ENCODE measurements at places on chromosomes 11 and 22.

DNA sequence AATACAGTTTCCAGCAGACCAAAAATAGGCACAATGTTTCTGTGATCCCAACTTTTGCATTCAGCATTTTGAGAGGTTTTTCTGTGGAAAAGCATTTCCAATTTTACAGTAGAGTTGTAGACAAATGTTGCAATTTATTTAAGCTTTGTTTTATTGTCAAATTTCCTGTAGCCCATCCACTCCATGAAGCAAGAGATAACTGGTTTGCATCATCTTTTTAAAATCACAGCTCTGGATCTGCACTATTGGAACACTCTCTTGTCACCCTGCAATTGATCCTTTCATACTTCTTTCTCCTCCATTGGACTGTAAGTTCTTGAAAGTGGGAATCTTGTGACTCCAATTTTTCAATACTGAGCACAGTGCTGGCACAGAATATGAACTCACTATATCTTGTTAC is 86.0 kb downstream of the MAML2 start:
- DNase-seq = no peak

DNA sequence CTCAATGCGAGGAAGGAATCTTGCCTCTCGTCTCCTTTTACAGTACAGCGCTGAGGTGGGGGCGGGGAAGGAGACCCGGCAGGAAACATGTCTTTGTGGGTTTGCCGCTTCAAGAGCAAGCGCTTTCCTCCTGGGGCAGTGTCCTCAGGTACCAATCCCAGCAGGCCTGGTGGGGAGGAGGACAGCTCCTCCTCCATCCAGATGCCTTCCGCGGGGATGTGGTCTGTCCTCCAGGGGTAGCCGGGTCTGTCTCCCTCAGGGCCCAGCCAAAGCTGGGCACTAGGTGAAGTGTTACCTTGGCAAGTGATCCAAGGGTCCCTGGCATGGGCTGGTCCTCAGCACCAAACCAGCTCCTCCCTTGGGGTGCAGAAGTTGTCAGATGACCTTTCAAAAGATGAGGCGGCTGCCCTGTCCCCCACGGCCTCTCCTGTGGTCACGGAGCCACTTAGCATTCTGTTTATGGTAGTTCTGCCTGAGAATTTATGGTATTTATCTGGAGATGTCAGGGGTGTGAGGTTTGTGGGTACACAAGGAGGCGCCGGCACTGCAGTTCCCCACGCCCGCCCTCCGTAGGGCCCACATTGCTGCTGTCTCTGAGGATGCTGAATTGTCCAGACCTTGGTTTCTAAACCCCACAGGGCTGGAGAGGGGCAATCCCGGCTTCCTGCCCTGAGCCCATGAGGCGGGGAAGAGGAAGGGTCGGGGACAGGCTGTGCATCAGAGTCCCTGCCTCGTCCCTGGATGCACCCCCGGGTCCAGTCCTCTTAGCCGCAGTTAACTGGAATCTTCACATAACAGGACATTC is 93.5 kb upstream of the ANO1 start:
- DNase-seq = no peak

- no peak for DNase-seq
Measured at GRCh38 chr11:126385991-126386728, 30.7 kb downstream of the ST3GAL4 start.

- no peak for DNase-seq
Measured at GRCh38 chr11:66336234-66337102, at the start of gene RIN1. RIN1 (minus strand) TSS chr11:66336434; CDS start chr11:66336402, 32 bp downstream.

- no peak for DNase-seq
Measured at GRCh38 chr22:42920101-42920820, 63.2 kb upstream of the ARFGAP3 start.

DNA sequence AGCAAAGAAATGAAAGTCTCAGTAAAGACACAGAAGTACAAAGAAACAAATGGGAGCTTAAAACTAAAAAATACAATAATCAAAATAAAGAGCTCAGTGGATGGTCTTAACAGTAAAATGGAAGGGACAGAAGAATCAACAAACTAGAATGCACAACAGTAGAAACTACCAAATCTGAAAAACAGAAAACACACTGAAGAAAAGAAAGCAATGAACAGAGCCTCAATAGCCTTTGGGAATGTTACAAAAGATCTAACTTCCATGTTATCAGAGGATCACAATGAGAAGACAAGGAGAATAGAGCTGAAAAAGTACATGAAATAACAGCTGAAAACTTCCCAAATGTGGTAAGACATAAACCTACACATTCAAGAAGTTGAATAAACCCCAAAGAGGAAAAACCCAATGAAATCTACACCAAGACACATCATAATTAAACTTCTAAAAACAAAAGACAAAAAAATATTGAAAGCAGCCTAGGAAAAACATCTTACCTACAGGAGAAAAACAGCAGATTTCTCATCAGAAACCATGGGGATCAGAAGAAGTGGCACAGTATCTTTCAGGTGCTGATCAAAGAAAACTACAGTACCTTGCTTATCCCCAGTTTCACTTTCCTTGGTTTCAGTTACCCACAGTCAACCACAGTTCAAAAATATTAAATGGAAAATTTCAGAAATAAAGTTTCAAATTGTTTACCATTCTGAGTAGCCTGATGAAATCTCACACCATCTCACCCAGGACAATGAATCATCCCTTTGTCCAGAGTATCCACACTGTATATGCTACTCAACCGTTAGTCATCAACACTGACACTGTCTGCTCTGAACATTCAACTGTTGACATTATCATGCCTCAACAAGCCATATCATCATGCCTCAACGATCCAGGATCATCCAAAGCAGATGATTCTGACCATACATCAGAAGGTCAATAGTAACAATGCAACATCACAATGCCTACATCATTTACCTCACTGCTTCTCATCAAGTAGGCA is 22.2 kb downstream of the RRAS2 start:
- DNase-seq = no peak

- no peak for DNase-seq
Measured at GRCh38 chr11:92854952-92855351, 114.5 kb upstream of the MTNR1B start.

GRCh38 chr22:50015451-50016307 is 3.1 kb upstream of the IL17REL start:
- no peak for DNase-seq

Measured in LNCaP clone FGC (cell line).